Endothelial cell (in vitro differentiated cells): ENCODE measurements at places on chromosomes 6 and 20.
A peak's percentile ranks its signal among the peaks of the same experiment; 100 is the strongest.

- H3K27ac ChIP-seq: no peak overlapping the region
- H3K27me3 ChIP-seq: no peaks in the 10 kb centered on the region
- H3K36me3 ChIP-seq: no peaks in the 10 kb centered on the region
- no peak overlapping the region for H3K4me3 ChIP-seq
These were observed 387.3 kb upstream of the ADGRB3 start for GRCh38 chr6:68247782-68248181.

DNA sequence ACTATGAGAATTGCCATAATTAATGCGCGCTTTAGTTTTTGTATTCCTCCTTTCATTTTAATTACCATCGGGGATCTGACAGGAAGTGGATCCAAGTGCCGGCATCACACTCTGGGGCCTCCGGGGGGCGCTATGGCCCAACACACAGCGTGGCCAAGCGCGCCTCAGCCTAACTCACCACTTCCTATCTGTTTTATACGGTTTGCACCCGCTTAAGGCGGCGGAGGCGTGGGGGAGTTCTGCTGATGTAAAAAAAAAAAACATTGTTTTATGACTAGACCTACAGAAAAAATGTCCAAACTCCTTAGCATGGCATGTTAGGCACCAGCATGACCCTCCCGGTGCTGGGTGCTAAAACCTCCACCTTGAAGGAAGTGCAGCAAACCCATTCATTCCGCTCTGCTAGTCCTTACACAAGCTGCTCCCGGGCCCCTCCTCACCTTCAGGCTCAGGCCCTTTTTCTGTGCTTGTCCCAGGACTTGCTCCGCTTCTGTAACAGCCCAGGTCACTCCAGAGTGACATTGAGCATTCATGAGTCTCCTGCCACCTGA, 4.5 kb upstream of the EBF4 start:
- peak; percentile 73 for DNase-seq
- no peak overlapping the region for H3K27ac ChIP-seq
- H3K36me3 ChIP-seq: peaks cover 14% of the 10 kb centered on the region

DNA sequence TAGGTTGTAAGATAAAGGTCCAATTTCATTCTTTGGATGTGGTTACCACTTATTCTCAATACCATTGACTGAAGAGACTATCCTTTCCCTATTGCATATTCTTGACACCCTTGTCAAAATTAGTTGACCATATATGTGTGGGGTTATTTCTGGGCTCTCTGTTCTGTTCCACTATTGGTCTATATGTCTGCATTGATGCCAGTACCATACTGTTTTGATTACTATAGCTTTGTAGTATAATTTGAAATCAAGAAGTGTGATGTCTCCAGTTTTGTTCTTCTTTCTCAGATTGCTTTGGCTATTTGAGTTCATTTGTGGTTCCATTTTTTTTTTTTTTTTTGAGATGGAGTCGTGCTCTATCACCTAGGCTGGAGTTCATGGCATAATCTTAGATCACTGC, 8.1 kb upstream of the LRP11 start:
- H3K27me3 ChIP-seq: peaks cover 4% of the 10 kb centered on the region
- DNase-seq: no peak
- peaks cover 33% of the 10 kb centered on the region for H3K4me1 ChIP-seq
- no peak overlapping the region for H3K27ac ChIP-seq

DNA sequence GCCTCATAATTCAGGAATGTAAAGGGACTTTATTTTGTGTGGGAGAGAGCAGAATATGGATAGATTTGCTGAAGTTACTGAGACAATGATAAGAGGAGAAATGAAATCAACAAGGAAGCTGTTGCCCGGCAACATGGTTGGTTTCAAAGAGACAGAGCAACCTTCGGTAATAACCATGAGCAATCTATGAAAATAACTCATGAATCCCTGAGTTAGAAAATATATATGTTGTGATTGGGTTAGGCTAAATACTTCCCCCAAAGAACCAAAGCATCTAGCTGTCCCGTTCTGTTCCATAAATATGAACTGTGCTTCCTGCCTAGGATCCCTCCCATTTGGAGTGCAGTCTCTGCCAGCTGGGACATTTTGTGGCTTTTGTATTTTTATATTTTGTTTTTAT, 23.1 kb downstream of the SERPINB1 start:
- no peak for DNase-seq
- H3K27me3 ChIP-seq: peaks cover 1% of the 10 kb centered on the region
- peaks cover 14% of the 10 kb centered on the region for H3K4me1 ChIP-seq
- H3K36me3 ChIP-seq: no peaks in the 10 kb centered on the region

DNA sequence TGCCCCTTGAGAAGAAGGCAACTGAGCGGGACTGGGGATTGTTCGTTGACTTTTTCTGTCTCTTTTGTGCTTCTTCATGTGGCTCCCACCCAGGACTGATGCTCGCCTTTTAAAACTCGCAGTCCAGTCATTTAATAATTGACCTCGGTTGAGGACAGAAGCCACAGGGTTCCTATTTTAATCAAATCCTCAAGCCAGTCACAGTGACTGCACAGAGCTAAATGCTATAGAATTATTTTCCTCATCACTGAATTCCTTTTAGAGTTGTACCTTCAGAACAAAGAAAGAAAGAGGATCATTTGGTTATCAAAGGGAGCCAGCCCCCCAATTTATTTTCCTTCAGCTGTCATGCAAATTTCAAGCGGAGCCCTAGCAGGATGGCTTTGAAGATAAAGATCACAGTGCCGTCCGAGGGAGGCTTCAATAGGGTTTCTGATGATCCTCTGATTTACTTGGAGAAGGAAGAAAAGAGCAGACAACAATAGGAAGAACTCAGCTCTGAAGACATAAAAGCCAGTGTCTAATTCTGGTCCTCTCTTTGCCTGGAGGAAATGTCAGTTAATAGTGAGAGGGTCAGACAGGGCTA, 186.6 kb downstream of the DOK5 start:
- no peak overlapping the region for H3K4me3 ChIP-seq
- no peaks in the 10 kb centered on the region for H3K4me1 ChIP-seq
- H3K27ac ChIP-seq: no peak overlapping the region
- no peaks in the 10 kb centered on the region for H3K36me3 ChIP-seq
- no peaks in the 10 kb centered on the region for H3K27me3 ChIP-seq
